ENCODE measurements at places on chromosomes 7 and 10.

GRCh38 chr10:46528675-46529615 is 27.5 kb downstream of the GPRIN2 start:
- DNase-seq, result no peak
- no peaks in the 10 kb centered on the region for H3K36me3 ChIP-seq
- no peaks in the 10 kb centered on the region for H3K4me1 ChIP-seq
- H3K27ac ChIP-seq, result no peak overlapping the region
- no peaks in the 10 kb centered on the region for H3K27me3 ChIP-seq

- H3K27ac ChIP-seq, result no peak overlapping the region
- H3K36me3 ChIP-seq, result no peaks in the 10 kb centered on the region
- no peak overlapping the region for H3K4me3 ChIP-seq
- no peaks in the 10 kb centered on the region for H3K27me3 ChIP-seq
- H3K4me1 ChIP-seq, result peaks cover 17% of the 10 kb centered on the region
- DNase-seq, result no peak
Observed at GRCh38 chr7:27032839-27033238, 63.0 kb downstream of the HOXA1 start.

DNA sequence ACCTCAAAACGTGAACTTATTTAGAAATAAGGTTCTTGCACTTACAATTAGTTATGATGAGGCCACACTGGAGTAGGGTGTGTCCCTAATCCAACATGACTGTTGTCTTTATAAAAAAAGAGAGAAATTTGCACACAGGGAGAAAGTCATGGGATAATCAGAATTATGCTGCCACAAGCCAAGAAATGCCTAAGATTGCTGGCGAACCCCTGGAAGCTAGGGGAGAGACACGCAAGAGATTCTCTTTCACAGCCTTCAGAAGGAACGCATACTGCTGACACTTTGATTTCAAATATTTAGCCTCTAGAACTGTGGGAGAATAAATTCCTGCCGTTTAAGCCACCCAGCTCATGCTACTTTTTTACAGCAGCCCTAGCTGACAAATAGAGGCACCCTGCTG is 138.3 kb downstream of the CCDC71L start:
- H3K27me3 ChIP-seq, result peaks cover 18% of the 10 kb centered on the region
- no peaks in the 10 kb centered on the region for H3K36me3 ChIP-seq
- H3K4me1 ChIP-seq, result no peaks in the 10 kb centered on the region

GRCh38 chr7:157789094-157789493 is 452.3 kb downstream of the DNAJB6 start:
- H3K27me3 ChIP-seq, result no peaks in the 10 kb centered on the region
- H3K4me1 ChIP-seq, result no peaks in the 10 kb centered on the region
- no peaks in the 10 kb centered on the region for H3K36me3 ChIP-seq
- H3K4me3 ChIP-seq, result no peak overlapping the region
- H3K27ac ChIP-seq, result no peak overlapping the region

DNA sequence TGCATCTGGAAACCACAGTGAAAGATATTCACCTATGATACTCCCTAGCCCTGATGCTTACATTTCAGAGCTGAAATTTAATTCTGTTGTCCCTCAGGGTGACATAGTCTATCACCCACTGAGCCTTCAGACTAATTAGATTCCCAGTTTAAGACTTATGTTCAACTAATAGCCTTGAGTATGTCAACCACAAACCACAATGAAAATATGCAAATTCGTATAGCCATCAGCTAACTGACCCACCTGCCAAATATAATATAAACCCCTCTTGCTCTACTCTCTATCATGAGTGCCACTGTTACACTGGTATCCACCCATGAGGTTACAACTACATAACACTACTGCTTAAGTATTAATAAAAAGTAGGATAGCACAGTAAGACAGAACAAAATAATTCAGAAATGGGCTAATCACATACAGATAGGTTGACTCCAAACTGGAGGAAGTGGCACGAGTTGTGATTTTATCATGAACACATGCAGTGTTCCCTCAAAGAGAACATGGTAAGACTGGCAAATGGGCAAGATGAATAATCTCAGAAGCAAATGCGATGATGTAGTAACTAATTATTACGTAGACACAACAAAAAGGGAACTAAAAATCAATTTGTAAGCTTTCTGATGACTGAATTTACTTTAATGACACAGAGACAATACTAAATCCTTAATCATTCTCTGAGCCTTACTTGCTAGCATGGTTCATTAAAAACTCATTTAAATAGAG is 290.6 kb downstream of the PARD3 start:
- H3K4me1 ChIP-seq, result no peaks in the 10 kb centered on the region
- H3K36me3 ChIP-seq, result no peaks in the 10 kb centered on the region
- no peak overlapping the region for H3K4me3 ChIP-seq
- no peaks in the 10 kb centered on the region for H3K27me3 ChIP-seq
- H3K27ac ChIP-seq, result no peak overlapping the region

DNA sequence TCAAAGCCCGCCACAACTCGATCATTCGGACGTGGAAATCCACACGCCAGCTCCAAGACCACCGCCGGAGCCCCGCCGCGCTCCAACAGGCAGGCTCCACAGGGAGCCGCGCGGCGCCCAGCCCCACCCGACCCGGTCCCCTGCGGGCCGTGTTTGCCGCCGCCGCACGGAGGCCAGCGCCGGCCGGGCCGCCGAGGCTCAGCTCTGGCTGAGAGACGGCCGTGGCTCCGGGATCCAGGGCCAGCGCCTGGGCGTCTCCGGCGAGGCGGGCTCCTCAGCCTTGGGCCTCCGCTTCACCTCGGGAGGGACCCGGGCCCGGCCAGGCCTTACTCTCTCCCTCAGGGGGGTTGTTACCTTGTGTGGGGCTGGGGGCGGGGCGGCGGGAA is 333 bp downstream of the SMNDC1 start:
- peak overlapping the region; percentile 95 for H3K4me3 ChIP-seq
- peaks cover 41% of the 10 kb centered on the region for H3K36me3 ChIP-seq
- H3K27me3 ChIP-seq, result no peaks in the 10 kb centered on the region
- H3K27ac ChIP-seq, result peak overlapping the region; percentile 99
- no peak for DNase-seq
- peaks cover 53% of the 10 kb centered on the region for H3K4me1 ChIP-seq

DNA sequence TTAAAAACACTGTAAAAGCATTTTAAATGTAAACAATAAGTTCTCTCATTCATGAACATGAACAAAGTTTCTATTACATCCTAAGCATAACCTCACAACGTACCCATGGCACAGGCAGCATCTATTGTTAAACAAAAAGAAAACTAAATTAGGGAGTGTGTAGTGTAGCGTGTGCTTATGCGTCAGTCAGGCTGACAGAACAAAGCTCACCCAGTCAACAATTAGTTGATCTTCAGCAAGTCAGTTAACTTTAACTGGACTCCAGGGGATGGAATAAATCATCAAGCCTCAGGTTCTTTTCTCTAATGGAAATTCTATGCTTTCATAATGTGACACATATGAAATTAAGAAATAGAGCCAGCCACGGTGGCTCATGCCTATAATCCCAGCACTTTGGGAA is 91.6 kb upstream of the ODAD2 start:
- no peaks in the 10 kb centered on the region for H3K4me1 ChIP-seq
- H3K27ac ChIP-seq, result no peak overlapping the region
- H3K4me3 ChIP-seq, result no peak overlapping the region

DNA sequence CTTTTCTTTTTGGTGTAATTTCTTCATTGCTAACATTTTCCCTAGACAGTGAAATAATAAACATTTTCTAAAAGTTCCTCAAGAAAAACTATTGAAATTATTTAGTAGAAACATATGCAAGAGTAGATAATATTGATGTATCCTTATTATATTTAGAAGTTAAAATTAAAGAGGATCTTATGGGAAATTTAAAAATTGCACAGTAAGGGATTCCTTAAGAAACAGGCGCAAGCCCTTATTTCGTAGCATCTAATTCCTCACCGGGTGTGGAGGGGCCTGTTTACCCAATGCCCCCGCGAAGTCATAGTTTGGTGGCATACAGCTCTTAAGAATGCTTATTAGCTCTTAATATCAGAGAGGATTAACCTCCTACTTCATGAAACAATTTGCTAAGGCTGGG is 467.1 kb downstream of the DNAJB6 start:
- H3K36me3 ChIP-seq, result no peaks in the 10 kb centered on the region
- H3K27ac ChIP-seq, result no peak overlapping the region
- H3K27me3 ChIP-seq, result no peaks in the 10 kb centered on the region
- DNase-seq, result no peak
- no peak overlapping the region for H3K4me3 ChIP-seq
- H3K4me1 ChIP-seq, result no peaks in the 10 kb centered on the region

GRCh38 chr10:34045571-34046190 is 711.2 kb upstream of the NRP1 start:
- no peaks in the 10 kb centered on the region for H3K27me3 ChIP-seq
- H3K27ac ChIP-seq, result no peak overlapping the region
- no peaks in the 10 kb centered on the region for H3K4me1 ChIP-seq
- no peak overlapping the region for H3K4me3 ChIP-seq
- DNase-seq, result no peak

DNA sequence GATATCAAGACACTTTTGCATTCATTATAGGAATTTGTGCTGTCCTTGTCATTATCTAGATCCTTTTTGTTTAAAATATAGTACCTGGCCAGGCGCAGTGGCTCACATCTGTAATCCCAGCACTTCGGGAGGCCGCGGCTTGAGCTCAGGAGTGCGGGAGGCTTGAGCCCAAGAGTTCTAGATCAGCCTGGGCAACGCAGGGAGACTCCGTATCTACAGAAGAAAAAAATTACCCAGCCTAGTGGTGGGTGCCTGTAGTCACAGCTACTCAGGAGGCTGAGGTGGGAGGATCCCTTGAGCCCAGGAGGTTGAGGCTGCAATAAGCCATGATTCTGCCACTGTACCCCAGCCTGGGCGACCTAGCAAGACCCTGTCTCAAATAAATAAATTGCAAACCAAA is 621 bp upstream of the MORN4 start:
- H3K36me3 ChIP-seq, result peaks cover 5% of the 10 kb centered on the region
- H3K27ac ChIP-seq, result no peak overlapping the region
- DNase-seq, result no peak

DNA sequence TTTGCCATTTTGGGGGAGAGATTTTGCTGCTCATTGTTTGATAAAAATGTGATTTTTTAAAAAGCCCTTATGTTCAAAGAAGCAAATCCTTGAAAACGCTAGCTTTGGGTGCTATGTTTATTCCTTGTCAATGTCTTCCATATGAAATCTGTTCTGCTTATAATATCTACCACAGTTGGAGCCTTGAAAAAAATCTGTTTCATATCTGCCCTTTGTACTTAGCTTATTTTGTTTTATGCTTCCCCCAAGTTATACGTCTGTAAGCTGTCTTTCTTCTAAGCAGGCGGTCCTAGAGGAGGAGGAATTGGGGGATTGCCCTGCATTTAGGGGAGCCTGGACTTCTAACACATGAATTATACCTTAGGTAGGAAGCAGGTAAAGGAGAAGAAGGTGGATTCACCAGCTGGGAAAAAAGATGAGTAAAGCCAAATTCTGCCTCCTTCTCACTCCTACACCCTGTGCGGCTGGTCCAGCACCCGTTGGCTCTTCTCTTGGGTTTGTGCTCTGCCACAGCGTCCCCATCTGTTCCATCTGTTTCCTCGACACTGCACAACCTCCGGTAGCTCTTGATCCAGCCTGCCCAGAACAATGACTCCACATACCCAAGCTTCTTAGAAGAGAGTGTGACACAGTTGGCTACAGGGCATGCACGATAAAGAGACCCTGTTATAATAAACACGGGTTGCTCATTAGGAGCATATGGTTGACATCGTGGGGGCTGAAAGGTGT is 31.9 kb upstream of the NEUROD6 start:
- DNase-seq, result no peak
- H3K27me3 ChIP-seq, result no peaks in the 10 kb centered on the region
- H3K4me3 ChIP-seq, result no peak overlapping the region
- H3K27ac ChIP-seq, result no peak overlapping the region
- no peaks in the 10 kb centered on the region for H3K4me1 ChIP-seq

DNA sequence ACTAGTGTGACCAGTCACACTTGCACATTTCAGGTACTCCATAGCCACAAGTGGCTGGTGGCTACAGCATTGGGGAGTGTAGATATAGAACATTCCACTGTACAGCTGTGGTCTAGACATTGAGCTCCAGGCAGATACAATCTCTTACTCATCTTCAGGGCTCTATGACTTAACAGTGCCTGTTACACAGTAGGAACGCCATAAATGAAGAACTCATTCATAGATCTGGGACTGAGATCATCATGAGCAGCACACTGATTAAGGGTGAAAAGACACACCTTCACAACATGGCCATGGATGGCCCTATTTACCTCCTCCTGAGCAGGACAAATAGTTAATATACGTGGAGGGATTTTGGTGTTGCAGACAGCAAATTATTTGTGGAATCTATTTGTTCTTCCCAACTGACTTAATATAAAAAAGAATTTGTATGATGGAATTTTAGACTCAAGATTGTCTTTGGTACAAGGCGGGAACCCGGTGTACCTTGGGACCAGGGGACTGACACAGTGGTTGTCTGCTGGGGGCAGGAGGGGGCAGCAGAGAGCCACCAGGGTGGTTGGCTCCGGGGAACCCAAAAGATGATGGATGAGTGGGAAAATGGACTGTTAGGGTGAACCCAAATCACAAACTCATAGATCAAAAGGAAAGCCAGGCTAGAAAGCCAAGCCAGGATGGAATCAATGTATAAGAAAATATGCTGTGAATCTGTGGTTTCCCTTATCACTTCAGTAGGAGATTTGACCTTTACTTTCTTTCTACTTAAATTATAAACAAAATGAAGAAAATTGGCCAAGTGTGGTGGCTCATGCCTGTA is 24.3 kb upstream of the CPA2 start:
- no peak for DNase-seq
- H3K36me3 ChIP-seq, result no peaks in the 10 kb centered on the region
- peaks cover 9% of the 10 kb centered on the region for H3K4me1 ChIP-seq
- peaks cover 5% of the 10 kb centered on the region for H3K27me3 ChIP-seq
- no peak overlapping the region for H3K4me3 ChIP-seq
- H3K27ac ChIP-seq, result no peak overlapping the region

DNA sequence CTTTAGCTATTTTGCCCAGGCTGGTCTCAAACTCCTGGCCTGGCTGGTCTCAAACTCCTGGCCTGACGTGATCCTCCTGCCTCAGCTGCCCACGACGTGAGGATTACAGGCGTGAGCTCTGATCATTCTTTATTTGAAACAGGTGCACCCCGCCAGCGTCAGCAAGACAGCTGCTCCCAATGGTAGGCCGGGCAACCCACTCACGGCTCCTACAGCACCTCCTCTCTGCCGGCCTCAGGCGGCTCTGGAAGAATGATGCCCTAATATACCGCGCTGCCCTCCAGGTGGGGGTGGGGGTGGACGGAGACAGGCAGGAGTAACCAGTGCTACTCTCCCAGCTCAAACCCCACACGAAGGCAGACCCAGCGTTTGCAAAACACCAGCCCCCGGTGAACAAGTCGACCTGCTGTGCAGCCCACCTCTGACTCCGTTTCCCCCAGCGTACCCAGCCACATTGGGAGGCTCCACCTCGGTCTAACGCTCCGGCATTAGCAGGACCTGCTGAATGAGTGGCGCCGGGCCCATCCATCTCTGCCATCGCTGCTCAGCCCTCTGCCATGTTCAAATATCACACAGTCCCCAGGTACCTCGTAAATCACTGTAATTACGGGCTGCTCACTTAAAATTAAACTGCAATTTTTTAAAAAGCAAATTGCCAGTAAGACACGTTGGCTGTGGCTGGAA is 148.6 kb downstream of the ELFN1 start:
- no peaks in the 10 kb centered on the region for H3K27me3 ChIP-seq
- peaks cover 30% of the 10 kb centered on the region for H3K4me1 ChIP-seq
- no peak overlapping the region for H3K27ac ChIP-seq
- peak overlapping the region; percentile 35 for H3K4me3 ChIP-seq

- no peak for DNase-seq
- no peaks in the 10 kb centered on the region for H3K27me3 ChIP-seq
- peaks cover 41% of the 10 kb centered on the region for H3K4me1 ChIP-seq
- no peak overlapping the region for H3K4me3 ChIP-seq
- H3K36me3 ChIP-seq, result no peaks in the 10 kb centered on the region
- H3K27ac ChIP-seq, result no peak overlapping the region
Observed at GRCh38 chr10:69048103-69048502, 39.8 kb upstream of the SRGN start.

GRCh38 chr10:59905731-59906416 is 482 bp downstream of the CCDC6 start:
- peak overlapping the region; percentile 95 for H3K27ac ChIP-seq
- H3K27me3 ChIP-seq, result no peaks in the 10 kb centered on the region
- peak; percentile 24 for DNase-seq
